ENCODE measurements at places on chromosomes 6 and 20.

DNA sequence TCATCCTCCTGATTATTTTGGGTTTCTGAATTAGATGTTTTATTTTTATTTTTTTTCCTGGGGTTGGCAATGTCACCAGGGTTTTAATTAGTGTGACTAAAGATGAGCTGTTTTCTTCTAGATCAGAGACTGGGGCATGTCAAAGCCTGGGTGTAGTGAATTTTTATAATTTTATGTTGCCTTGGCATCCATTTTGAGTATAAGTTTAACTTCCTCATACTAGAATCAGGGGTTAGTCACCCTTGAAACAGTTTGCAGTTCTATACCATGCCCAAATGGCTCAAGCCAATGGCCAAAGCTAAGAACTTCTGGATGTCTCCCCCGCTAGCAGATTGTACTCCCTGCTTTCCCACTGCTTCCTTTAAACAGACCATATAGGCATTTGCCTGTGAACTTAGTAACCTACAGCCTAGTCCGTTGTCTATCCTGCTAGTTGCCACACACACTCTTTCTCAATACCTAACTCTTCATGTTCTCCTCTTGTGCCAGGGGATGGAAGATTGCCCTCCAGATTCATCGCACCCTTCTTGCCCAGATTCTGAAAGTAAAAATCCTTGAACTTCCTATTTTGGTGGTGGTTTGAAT lies 54.5 kb downstream of the KIAA0408 start:
- no peak for DNase-seq

GRCh38 chr6:117776441-117776840 lies 101.2 kb downstream of the NUS1 start:
- DNase-seq, result no peak

DNA sequence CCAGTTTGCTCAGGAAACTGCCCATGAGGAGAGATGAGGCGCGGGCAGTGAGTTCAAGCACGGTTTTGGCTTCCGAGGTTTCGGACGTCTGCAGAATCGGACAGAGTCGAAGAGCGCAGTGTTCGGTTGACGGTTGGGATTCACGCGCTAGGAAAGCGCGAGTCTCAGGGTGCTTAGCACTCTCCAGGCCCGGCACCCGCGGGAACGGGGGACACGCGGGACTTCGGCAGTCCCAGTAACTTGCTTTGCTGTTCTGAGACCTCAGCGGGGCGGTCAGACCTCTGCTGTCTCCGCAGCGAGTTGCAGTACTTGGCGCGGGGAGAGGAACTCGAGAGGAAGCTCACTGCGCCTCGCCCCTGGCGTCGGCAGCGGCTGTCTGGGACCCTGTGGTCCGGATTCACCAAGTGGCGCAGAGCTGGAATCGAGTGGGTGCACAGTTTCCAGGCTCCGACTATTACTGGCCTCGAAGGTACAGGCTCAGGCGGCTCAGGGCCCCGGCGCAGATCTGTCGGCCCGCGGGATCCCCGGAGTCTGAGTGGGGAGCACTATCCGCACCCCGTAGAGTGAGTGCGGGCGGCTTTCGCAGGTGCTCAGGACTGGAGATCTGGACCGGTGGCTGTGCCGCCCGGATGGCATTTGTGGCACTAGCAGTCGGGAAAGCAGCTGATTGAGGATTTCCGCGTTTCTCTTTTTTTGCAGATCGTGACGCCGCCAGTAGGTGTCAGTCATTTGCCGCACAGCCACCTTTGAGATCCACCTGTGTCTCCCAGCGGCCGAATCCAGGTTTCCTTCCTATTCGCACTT lies at the start of gene POM121L2:
POM121L2 (minus strand) TSS at position 128 of the 804 bp plus-strand sequence; CDS start at position 25, 103 bp downstream.
- DNase-seq, result peak; percentile 2

DNA sequence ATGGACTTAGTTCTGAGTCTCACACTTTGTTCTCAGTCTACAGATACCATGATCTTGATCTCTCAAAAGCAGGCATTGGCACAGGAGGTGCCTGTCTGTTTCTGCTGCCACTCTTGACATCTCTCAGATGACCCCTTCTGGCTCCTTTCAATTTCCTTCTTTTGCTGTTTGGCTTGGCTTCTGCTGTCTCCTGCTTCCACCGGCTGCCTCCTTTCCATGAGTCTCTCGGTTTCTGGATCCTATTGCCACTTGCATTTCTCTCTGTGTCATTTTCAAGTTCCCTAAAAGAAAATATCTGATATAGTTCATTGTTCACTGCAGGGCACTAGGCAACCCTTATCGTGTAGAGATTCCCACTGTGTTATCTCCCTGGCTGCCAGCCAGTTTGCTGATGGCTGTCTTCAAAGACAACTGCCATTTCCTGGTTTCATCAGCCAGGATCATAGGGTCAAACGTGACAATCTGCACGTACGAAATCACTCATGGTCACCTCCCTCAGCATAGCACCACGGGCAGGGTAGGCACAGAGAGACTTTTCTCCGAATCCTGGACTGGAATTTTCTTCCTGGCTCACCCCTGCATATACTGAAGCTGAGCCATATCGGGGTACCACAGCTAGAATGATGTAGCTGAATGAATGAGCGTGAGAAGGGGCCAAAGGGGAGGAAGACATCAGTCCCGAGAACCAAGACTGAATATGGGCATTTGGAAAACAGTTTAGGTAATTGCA lies 144.6 kb upstream of the TMEM170B start:
- no peak for DNase-seq

DNA sequence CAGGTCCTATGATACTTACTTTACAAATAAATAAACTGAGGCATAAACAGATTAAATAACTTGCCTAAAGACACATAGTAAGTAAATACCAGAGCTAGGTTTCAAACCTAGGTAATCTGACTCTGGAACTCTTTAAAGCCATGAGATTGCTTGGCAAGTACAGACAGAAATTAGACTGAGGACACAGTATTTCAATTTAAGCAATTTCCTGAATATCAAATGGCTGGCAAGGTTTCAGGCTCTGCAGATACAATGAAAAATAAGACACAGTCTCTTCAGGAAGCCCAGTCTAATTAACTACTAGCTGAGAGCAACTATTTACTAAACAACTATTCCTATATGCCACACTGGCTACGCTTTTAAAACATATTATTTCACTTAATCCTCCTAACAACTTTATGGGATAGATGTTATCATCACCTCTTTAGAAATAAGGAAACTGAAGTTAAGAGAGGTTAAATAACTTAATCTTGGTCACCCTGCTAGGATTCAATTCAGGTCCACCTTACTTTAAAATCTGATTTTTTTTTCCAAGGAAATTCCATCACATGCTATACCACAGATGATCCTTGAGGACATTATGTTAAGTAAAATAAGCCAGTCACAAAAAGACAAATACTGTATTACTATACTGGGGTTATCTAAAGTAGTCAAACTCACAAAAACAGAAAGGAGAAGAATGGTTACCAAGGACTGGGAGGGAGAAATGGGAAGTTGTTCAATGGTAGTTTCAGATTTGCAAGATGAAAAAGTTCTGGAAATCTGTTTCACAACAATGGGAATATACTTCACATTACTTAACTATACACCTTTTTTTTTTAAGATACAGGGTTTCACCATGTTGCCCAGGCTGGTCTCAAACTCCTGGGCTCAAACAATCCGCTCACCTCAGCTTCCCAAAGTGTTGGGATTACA lies 4.1 kb downstream of the TRPC4AP start:
- no peak for DNase-seq

DNA sequence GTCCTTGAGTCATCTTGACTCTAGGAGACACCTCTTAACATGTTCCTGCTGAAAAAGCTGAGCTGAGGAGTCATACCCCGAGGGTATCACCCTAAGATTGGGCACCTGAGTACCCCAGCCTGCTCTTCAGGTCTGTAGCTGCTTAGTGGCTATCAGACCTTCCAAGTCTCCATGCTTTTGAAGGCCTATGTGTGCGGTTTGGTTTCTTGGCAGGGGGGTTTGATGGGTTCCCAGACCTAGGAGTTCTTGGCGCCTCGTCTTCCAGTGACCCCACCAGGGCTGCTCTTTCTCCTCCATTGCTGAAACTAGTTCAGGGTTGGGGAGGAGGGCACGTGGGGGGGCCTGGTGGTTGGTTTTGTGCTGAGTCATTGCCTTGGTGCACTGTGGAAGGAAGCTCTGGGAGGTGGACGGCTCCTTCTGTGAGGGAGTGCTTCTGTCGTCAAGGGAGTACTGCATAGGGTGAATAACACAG lies 20.1 kb downstream of the IGF2R start:
- no peak for DNase-seq

DNA sequence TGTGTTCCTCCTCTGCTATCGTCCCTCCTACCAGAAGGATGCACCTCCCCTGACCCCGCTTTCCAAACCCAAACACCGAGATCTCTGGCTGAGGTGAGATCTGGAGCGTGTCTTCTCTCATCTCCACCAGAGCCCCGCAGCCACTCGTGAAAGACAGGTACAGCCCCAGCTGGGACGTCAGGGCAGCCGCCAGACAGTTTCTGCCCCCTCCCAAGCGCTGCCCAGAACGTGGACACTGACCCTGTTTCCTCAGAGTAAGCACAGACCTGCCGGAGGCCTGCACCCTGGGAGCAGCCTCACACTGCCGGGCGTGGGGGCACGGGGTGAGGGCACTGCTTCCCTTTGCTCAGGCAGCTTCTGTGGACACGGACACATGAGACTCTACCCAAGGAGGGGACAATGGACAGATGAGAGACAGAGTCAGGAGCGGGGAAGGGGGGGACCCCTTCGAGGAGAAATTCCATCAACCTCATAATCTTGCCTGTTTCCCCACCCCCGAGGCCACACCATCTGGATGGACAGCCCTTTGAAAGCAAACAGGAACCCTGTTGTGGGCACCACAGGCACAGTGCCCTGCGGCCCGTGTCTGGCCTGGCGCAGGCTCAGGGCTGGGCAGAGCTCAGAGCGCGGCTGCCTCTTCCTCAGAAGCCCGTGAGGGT lies 210.6 kb downstream of the DLL1 start:
- no peak for DNase-seq

- DNase-seq, result no peak
Observed at GRCh38 chr6:102023977-102024657, 630.6 kb downstream of the GRIK2 start.

GRCh38 chr20:63004607-63005364 lies 2.0 kb downstream of the BHLHE23 start:
- DNase-seq, result no peak

DNA sequence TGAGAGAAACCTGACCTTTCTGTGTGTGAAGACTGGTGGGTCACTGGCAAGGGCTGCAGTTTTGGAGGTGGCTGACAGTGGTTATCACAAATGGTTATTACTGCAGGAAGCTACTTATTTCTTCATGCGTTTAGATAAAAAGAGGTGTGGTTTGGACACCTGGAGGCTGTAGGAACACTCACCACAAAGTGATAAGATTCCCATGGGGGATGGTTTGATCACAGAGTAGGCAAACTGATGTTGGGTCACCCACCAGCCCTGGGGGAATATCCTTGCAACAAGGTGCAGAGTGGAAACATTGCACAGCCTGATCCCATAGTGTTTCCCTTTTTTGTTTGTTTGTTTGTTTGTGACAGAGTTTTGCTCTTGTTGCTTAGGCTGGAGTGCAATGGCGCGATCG lies 33.9 kb upstream of the RNGTT start:
- no peak for DNase-seq

- no peak for DNase-seq
Observed at GRCh38 chr20:32564921-32565734, 20.0 kb downstream of the NOL4L start.

DNA sequence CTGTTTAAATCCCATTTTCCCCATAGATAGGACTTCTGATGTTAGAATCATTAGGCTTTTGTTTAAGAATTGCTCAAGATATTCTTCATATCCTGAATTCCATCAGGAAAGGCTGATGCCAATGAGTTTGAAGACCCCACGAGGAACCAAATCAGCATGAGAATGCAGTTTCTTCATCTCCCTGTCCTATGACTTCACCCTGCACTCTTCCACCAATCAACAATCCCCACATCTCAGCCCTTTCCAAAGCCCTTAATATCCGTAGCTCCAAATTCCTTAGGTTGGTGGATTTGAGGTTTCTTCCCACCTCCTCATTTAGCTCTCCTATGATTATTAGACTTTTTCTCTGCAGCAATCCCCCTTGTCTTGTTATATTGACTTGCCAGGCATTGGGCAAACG lies 88.3 kb upstream of the PRND start:
- no peak for DNase-seq

DNA sequence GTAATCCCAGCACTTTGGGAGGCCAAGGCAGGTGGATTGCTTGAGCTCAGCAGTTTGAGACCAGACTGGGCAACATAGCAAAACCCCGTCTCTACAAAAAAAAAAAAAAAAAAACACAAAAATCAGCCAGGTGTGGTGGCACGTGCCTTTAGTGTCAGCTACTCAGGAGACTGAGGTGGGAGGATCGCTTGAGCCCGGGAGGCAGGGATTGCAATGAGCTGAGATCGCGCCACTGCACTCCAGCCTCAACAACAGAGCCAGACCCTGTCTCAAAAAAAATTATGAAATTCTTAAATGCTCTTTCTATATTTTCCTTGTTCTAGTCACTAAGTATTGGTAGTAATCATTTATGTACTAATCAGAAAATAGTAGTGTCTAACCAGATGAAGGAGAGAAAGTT lies 30.6 kb downstream of the SYTL3 start:
- no peak for DNase-seq

GRCh38 chr6:157090736-157091135 lies 232.6 kb downstream of the TMEM242 start:
- no peak for DNase-seq

DNA sequence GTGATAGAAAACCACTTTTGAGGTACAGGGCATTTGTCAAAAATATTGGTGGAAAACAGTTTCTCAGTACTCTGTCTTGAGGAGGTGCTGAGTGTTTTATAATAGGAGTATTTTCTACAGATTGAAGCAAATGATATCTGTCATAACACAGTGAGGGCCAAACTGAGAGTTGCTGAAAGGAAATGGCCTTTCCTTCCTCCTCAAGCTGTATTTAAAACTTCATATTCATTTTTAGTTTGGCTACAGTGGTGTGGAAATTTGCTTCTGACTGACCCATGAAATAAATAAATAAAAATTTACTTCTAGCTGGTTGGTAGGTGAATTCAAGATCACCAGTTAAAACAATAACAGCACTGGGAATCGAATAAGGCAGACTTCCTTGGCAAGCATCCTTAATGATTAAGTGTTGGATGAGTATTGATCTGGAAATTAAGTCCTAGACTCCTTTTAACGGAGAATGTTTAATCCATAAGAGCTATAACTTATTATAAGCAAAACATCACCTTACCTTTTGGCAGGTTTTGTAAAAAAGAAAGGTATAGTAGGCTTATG lies 828.6 kb upstream of the CITED2 start:
- DNase-seq, result no peak

DNA sequence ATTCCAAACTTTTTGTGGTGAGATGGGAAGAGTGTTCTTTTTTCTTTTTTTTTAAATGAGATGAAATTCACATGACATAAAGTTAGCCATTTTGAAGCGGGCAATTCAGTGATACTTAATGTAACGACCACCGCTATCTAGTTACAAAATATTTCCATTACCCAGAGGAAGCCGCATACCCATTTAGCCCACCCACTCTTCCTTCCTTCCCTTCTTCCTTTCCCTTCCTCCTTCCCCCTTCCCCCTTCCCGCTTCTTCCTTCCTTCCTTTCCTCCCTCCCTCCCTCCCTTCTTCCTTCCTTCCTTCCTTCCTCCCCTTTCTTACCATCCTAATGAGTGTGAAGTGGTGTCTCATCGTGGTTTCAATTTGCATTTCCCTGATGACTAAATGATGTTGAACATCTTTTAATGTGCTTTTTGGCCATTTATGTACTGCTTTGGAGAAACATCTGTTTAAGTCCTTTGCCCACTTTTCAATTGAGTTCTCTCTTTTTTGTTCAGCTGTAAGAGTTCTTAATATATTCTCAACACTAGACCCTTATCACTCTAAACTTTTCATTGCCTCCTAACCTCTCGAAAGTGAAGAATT lies 371.1 kb downstream of the FARS2 start:
- no peak for DNase-seq

- DNase-seq, result no peak
Observed at GRCh38 chr6:155586090-155586489, 130.5 kb upstream of the NOX3 start.

GRCh38 chr6:3698021-3698420 lies 53.5 kb downstream of the PXDC1 start:
- DNase-seq, result no peak
